ENCODE measurements at places on chromosomes 1 and 21.

DNA sequence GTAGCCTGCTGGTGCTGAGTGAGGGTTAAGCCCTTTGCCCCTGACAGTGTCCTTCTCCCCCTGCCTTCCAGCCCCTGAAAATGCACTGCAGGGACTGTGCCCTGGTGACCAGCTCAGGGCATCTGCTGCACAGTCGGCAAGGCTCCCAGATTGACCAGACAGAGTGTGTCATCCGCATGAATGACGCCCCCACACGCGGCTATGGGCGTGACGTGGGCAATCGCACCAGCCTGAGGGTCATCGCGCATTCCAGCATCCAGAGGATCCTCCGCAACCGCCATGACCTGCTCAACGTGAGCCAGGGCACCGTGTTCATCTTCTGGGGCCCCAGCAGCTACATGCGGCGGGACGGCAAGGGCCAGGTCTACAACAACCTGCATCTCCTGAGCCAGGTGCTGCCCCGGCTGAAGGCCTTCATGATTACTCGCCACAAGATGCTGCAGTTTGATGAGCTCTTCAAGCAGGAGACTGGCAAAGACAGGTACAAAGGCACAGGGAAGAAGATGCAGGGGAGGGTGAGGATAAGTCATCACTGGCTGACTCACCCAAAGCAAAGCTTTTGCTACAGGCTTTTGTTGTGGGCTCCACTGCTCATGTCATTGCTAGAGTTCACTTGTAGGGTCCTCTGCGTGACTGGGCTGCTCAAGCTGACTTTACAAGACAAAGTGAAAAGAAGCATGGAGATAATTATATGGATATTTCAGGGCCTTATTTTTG, 174.9 kb downstream of the PIGK start:
- DNase-seq = no peak

GRCh38 chr1:241592273-241592958, 47.8 kb downstream of the CHML start:
- no peak for DNase-seq

- no peak for DNase-seq
Measured at GRCh38 chr1:207397525-207397926, 56.6 kb upstream of the CR2 start.

DNA sequence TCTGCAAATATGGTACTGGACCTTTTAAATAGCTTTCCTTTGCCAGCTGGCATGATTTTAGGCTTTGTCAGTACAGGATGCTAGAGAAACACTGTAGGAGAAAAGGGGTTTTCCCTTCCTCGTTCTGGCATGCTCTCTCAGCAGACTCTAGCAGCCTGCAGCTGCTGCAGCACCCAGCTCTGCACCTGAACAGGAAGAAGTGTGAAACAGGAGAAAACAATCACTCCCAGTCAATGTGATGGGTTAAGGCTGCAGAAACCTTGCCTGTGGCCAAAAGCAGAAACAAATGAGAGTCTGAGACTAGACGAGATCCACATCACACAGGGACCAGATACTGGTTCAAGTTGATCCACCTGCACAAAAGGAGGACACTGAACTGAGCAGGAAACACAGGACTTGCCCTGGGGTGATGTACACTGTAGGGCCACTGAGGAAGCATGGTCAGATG, 21.2 kb downstream of the OVGP1 start:
- no peak for DNase-seq

DNA sequence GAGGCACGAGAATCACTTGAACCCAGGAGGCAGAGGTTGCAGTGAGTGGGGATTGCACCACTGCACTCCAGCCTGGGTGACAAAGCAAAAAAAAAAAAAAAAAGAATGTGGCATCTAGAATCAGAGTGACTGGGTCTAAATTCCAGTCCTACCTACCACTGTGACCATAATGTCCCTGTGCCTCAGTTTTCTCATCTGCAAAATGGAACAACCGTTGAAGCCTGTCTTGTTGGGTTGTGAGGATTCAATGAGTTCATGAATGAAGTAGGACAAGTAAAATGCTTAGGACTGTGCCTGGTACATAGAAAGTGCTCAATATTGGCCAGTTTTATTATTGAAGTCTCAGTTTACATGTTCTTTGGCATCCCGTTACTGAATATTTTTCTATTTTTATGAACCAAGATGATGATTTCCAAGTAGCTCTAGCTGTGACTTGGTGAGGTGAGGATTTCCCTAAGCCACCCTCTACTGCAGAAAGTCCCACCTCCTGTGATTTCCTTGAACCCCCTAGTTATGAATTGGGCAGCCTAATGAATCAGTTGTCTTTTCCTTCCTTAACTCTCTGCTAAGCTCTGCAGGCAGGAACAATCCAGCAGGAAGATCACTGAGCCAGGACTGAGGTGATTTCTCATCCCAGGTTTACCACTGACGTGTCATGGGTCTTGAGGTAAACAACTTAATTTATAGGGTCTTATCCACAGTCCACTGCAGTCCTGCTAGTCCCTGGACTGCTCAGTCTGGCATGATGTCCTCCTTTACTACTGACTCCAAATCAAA, 18.9 kb upstream of the MEAF6 start:
- DNase-seq = no peak

DNA sequence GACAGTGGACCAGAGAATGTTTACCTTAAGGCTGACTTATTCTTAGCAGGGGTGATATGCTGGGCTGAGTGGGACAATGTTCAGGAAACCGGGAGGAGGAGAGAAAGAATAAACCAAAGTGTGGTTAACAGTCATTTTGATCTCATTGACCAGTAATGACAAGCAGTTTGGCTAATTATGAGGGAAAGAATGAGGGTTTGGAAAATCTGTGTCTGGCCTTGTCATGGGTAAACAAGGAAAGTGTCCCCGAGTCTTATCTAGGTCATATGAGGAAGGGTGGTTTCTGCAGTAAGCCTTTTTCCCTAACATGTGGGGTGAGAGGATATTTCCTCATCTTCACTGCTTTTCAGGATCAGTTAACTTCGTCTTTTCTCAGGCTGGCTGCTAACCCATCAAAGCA, 155.0 kb downstream of the TPR start:
- no peak for DNase-seq

GRCh38 chr1:94827434-94827833, 7.3 kb downstream of the SLC44A3 start:
- DNase-seq = no peak

- no peak for DNase-seq
Measured at GRCh38 chr1:118160806-118161205, 24.2 kb downstream of the SPAG17 start.

DNA sequence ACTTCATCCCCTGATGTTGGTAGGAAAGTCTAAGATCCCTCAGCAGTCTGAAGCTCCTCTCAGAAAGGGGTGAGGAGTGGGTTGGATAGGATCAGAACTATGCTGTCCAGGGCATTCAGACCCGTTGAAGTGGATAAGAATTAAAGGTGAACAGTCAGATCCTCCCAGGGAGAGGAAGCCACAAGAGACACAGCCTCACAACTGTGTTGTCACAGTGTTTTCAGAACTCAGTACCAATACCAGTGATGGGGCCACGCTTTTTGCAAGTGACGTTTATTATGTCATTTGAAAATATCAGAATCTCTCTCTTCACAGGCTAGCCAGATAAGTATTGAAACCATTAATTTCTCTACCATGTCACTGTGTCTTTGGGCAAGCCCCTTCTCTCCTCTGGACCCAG, 15.4 kb upstream of the EPS15 start:
- DNase-seq = no peak

GRCh38 chr1:43253876-43254275, 15.9 kb upstream of the TMEM125 start:
- DNase-seq = no peak

DNA sequence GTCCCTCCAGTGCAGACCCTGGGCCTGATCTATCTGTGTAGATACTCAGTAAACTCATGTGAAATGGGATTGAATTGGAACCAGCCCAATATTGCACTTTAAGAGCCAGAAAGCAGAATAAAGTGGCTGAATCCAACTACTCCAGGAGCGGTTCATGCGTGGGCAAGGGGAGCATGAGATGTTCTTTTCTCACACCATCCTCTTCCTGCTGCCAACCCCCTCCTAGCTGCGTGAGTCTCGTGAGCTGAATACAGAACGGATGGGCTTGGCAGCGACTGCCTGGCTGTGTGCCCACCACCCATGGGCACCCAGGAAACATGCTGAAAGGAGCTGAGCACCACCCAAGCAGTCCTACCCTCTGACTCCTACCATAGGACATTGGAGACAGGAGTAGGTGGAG, 128.3 kb downstream of the ELAVL4 start:
- DNase-seq = no peak

DNA sequence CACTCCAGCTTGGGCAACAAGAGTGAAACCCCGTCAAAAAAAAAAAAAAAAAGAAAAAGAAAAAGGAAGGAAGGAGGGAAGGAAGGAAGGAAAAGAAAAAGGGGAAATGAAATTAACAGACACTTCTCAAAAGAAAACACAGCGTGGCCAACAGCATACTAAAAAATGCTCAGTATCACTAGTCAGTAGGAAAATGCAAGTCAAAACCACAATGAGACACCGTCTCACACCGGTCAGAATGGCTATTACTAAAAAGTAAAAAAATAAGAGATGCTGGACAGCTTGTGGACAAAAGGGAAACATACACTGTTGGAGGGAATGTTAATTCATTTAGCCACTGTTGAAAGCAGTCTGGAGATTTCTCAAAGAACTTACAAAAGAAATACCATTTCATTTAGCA, 369.5 kb upstream of the BRINP3 start:
- DNase-seq = no peak

- DNase-seq = no peak
Measured at GRCh38 chr21:14900058-14900457, 164.7 kb downstream of the NRIP1 start.

GRCh38 chr1:21586222-21586621, 77.0 kb downstream of the ALPL start:
- peak; percentile 91 for DNase-seq

GRCh38 chr1:94623560-94624148, 82.1 kb upstream of the F3 start:
- DNase-seq = no peak

GRCh38 chr1:21843996-21844395, 31.9 kb downstream of the LDLRAD2 start:
- DNase-seq = no peak

DNA sequence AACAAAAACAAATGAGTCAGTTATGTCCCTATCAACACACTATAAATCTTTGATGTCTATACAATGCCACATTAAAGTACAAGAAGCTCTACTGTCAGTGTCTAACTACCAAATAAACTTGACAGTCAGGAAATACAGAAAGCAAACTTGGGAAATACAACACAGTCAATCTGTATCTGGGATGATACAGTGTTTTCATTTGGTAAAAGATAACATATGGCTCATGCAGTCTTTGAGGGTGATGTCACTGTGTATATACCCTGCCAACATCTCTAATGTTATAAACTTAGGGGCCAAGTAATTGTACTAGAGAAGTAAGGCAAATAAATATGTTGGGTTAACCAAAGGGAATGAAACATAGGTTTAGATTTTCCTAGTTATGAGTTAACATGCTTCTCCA, 552.5 kb upstream of the ADAMTS5 start:
- DNase-seq = no peak

- DNase-seq = no peak
Measured at GRCh38 chr1:7326366-7326765, 444.7 kb upstream of the VAMP3 start.

GRCh38 chr1:176174108-176174507, 33.0 kb downstream of the COP1 start:
- DNase-seq = no peak

- no peak for DNase-seq
Measured at GRCh38 chr21:16124378-16125138, 394.8 kb downstream of the USP25 start.

DNA sequence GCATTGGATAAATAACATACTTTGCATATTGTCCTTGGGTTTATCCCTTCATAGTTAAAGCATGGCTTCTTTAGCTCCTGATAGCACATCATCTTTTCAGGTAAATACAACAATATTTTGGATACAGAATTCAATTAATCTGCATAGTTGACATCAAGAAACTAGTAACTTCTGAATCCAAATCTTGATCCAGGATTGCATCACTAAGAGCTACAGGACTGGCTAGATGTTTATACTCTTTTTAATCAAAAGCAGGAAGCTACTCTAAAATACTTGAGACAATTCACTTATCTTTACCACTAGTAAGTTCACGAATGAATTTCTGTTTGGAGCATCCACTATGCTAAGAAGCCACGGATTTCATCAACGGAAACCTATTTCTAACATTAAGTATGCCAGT, 54.2 kb upstream of the SLC44A3 start:
- no peak for DNase-seq

- no peak for DNase-seq
Measured at GRCh38 chr1:178713259-178713658, 11.8 kb upstream of the RALGPS2 start.

DNA sequence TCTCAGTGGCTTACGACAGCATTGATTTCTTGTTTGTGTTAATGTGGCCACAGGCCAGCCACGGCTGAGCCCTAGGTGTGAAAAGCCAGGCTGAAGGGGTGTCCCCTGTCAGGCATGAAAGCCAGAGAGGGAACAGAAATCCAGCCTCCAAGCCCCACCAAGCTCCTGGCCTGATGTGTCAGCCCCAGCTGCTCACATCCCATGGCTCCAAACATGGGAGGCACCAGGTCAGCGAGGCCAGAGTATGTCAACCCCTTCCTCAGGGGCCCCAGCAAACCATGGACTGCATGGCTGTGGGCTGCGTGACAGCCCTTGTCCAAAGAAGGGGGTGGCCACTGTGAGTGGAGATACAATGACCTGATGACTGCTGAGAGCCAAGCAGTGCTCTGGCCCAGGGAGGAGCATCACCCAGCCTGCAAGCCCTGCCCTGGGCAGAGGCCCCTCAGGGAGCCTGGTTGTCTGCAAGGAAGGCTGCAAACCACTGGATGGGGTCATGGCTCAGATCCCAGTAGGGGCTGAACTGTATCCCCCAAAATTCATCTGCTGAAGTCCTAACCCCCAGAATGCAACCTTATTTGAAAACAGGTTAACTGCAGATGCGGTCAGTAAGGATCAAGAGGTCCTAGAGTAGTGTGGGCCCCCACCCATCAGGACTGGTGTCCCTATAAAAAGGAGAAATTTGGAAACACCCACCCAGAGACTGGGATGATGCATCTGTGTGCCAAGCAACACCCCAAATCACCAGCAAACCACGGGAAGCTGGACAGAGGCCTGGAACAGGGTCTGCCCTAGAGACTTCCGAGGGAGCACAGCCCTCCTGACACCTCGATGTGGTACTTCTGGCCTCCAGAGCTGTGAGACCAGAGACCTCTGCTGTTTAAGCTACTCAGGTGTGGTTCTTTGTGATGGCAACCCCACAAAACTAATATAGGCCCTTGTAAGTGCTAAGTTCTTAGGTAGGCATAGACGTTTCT, 3.3 kb upstream of the MX2 start:
- DNase-seq = no peak

DNA sequence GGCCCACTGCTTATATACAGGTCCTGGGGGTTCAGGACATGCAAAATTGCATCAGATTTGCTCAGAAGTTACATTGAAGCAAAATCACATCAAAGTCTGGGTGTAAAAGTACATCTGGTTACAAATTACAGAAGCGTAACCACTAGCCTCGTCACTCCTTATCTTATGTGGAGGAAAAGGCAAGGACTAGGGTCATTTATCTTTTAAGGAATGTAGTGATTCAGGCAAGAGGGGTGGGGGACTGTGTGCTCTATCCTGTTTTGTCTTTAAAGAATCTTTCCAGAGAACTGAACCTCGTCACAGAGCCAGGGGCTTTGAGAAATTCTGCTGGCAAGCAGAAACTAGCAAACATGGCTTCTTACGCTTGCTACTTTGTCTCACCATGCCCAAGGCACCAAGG, 61.1 kb upstream of the RAB4A start:
- no peak for DNase-seq

GRCh38 chr1:236160540-236161127, 18.3 kb downstream of the GPR137B start:
- no peak for DNase-seq
